Left lung (tissue), 14 donors: ENCODE measurements at places on chromosomes 2 and 18. TPM values are rescaled to one million over a fixed set of nuclear protein-coding genes. Genes with fewer than 3 reads are reported as not detected.

CMPK2 gene
- polyA plus RNA-seq = 4.5 TPM

MTA3 gene
- polyA plus RNA-seq = 72.4 TPM

FOXI3 gene
- 0.08 TPM for polyA plus RNA-seq

ESPNL gene
- polyA plus RNA-seq = 4.3 TPM

IL1R2 gene
- polyA plus RNA-seq = 0.89 TPM

SOCS6 gene
- 22.1 TPM for polyA plus RNA-seq

DNA sequence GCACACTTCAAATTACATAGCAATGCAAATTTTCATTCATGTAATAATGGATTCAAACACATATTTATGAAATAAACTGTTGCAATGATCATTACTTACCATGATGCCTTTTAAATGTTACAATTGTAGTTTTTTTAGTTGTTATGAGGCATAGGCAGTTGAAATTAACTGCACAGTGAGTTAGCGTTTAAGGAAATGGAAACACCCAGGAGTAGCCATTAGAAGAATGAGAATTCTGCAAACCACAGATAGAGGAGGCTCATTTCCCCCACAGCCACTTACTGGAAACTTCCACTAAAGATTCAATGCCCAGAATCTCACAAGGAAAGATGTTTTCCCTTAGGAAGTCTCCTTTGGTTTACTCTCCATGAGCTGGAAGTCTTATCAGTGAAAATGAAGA lies 8.4 kb downstream of the ARL4C start:
- no peak for DNase-seq

- DNase-seq = no peak
These were observed 192.4 kb downstream of the TWIST2 start for GRCh38 chr2:239040152-239040761.

GRCh38 chr2:96124406-96125265 lies 8.3 kb upstream of the ADRA2B start:
- peak; percentile 49 for DNase-seq

DNA sequence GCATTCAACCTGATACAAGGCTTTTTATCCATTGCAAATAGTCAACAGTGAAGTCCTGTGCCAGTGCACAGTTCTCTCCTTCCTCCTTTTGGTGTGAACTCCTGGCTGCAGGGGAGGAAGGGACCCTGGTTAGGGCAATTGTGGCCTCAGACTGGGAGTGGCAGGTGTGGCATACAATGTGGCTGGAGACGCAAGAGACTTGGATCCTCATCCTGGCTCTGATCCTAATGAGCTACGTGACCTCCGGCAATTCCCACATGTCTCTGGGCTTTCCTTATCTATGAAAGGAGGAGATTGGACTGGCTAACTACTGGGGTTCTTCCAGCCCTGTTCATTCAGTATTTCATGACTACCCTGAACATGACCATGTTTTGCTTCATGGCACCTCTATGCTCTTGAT lies 10.5 kb upstream of the IL1A start:
- DNase-seq = no peak

GRCh38 chr2:162422894-162423293 lies 79.0 kb downstream of the GCA start:
- DNase-seq = no peak

DNA sequence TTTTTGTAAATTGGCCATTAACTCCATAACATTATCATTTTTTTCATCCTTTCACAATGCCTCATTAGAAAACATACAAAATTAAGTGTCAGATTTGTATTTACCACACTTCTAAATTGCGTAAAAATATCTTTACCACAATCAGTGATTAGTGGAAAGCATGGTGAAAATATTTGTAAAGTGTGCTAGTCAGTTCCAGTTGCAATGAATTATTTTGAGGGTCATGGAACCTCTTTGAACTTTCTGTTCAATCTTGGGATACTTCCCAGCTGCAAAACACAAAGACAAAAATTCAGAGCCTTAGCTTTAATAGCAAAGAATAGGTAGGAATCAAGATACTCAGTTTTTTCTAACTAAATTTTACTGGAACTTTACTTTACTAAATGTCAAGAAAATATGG lies 4.0 kb upstream of the COL3A1 start:
- no peak for DNase-seq

DNA sequence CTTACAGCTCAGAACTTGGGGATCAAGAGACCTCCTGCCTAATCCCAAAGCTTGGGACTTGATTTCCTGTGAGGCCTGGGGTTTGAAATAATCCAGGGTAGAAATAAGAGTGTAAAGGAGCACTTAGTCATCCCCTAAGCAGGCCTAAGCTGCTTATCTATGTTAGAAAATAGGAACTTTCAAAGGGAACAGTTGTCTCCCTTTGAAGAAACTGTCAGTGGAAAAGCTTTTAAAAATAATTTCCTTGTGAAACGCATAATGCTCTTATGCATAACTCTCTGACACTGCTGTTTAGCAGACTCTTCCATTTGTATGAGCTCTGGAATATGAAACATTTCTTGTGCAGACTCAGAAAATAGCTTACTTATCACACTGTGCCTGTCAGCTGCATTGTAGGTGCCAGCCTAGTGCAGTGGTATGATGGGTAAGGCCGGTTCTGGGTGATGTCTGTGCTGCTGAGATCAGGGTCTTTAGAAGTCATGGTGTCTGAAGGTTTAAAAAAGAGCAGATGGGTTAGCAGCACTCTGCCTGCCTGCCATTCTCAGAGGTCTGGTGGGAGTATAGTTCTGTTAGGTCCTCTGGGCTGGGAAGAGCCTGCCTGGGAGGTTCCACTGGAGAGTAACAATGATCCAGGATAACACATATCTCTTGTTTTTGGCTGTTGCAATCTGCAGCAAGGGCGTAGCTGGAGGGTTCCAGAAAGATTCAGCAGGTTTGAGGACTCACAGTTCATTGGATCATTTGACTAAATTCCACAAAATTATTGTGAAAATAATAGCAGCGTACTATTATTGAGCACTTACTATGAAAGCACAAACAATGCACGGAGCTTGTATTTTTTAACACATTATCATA lies 283.2 kb upstream of the MEX3C start:
- no peak for DNase-seq
